GM23338 (cell line): ENCODE measurements at places on chromosomes 11 and 22.
A peak's percentile ranks its signal among the peaks of the same experiment; 100 is the strongest.

DNA sequence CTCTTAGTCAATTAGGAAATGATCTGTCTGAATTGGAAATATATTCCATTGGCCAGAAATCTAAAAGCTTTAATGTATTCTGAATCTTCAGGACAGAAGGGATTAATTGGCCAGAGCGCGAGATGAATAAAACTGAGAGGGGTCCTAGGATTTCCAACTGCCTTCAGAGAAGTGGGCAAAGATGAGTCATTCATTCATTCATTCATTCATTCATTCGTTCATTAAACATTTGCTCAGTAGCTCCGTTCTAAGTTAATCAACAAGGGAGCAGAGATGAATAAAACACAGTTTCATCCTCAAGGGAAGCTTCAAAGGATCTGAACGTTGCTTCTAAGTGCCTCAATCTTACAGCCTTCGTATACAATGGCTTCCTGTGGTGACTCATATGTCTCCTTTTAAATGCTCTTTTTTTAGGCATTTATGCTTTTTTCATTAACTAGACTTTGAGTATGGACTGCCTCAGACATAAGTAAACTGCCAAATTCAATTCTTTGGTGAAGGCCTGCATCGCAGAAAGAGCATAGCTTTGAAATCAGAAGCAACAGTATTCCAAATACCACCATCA, 537.4 kb upstream of the CCDC90B start:
- no peak for DNase-seq

DNA sequence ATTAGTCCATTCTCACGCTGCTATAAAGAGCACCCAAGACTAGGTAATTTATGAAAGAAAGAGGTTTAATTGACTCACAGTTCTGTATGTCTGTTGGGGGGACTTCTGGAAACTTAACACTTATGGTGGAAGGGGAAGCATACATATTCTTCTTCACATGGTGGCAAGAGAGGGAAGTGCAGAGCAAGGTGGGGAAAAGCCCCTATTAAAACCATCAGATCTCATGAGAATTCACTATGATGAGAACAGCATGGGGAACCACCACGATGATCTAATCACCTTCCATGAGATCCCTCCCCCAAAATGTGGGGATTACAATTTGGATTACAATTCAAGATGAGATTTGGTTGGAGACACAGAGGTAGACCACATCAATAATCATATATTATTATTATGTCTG, 25.7 kb downstream of the CEP57 start:
- no peak for DNase-seq

DNA sequence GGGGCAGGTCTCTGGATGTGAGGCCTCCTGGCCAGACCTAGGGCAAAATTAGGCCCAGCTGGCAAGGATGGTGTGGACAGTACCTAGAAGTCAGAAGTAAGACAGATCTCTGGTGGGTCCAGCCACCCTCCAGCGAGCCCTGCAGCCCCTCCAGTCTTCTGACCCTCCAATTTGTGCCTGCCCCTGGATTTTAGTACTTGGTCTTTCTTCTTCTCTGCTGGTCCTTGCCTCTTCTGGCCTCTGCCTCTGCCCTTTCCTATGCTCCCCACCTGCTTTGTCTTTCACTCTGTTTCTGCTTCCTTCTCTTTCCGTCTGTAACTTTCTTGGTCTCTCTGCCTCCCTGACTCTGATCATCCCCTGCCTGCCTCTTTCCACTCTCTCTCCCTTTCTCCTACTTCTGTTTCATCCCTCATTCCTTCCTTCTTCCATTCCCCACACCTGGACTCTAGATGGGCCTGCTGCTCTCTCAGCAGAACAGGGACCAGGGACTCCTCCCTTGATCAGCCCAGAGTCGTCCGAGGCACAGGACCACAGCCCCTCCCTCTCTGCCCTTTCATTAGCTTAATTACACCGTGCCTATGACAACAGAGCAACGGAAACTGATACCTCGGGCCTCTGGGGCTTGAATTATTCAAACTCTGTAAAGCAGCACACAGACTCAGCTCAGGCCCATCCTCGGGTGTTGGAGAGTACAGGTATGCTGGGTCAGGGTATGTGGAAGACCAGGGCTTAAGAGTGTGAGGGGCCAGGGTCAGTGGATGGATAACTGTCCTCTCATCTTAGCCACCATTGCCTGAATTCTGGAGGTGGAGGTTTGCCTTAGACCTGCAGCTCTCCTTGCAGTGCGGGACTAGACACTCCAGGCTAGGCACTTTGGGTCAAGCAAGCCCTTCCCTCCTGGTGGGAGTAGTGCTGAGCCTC, at the start of gene CHRNA10:
TSS of gene CHRNA10 (minus strand) at position 51 of the 921 bp plus-strand sequence. CDS start 72 bp downstream, outside the sequence.
- peak; percentile 32 for DNase-seq

DNA sequence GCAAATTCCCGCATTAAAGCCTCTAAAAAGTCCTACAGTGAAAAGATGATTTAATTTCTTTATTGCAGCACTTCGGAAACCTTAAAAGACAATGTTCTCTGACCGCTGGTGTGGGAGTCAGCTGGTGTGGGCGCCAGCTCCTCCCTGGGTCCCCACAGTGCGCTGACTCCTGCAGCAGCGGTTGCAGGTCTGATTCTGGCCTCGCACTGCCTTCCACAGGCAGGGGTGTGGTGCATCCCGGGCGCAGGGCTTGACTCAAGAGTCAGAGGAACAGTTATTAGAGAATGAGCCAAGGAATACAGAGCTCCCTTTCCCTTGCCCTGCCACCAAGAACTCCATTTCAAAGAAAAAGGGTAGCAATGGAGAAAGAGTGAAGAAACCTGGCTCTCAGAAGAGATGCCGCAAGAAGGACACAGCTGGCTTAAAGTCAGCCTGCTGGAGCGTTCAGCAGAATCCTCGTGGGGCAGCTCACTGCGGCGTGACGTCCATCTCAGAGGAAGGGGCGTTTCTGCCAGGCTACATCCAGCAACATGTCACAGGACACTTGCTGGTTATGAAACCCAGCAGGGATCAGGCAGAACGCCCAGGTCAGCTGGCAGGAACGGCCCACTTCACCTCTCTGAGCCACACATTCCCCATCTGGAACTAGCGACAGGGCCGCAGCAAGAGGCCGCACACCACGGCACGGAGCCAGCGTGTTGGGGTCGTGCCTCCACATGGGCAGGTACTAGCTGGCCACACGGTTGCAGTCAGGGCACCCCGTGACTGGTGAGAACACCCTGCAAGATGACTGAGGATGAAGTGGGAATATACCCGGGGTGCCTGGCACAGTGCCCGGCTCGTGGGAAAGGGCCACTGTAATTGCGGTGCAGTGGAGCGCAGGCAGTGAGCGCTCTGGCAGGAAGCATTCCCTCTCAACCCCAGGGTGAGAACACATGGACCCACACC, 18.1 kb upstream of the EFCAB6 start:
- no peak for DNase-seq

DNA sequence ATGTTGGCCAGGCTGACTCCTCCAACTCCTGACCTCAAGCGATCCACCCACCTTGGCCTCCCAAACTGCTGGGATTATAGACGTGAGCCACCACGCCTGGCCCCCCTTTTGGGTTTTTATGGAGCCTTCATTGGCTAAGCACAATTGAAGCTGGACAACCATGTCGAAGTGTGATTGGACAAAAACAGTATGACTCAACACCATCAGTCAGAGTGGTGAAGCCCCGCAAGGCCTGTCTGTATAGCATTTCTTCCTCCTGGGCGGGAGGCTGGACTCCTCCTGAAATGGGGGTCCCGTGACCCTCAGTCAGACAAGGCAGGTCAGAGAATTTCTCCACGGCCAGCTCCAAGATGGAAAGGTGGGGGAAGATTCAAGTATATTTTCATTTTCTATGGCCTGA, 3.1 kb upstream of the PARVB start:
- DNase-seq = no peak

DNA sequence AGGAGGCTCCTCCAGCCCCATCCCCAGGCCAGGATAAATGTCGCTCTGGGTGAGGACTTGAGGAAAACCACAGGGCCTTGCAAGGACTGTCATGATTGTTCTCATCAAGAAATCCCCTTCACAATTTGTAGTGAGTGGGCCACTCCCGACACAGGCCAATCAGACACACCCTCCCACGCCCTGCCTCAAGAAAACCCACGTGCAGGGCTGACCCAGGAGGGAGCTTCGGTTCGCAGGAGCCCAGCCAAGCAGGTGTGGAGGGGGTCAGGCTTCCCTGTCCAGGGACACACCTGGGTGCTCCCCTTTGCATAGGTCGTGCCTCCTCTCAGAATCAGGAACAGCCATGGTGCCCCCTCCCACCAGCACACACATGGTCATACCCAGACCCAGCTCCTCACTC, 43.2 kb downstream of the SHANK2 start:
- DNase-seq = no peak

DNA sequence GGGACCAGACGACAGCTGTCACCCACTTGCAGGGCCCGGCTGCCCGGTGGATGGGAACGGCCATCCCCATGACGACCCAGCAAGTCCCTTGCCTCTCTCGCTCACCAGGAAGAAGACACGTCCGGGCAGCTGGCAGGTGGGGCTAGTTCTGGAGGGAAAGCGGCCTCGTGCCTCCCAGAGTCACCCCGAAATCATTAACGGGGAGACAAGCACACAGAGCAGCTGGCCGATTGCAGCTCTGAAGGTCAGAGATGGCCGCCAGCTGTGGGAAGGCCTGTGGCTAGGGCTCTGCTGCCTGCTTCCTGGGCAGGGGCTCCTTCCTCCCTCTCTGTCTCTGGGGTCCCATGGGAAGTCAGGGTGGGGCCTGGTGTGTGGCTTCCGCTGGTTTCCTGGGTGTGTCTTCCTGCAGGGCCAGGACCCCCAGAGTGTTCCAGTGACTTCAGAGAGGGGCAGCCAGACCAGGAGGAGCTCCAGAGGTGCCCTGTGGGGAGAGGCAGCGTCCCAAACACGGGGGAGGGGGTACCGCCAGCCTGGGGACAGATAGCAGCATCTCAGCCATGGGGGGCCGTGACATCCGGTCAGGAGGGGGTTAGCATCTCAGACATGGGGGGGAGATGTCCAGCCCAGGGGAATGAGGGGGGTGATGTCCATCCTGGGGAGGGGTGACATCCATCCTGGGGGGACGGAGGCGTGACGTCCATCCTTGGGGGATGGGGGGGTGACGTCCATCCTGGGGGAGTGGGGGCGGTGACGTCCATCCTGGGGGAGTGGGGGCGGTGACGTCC, 114.9 kb downstream of the KCNQ1 start:
- DNase-seq = no peak

DNA sequence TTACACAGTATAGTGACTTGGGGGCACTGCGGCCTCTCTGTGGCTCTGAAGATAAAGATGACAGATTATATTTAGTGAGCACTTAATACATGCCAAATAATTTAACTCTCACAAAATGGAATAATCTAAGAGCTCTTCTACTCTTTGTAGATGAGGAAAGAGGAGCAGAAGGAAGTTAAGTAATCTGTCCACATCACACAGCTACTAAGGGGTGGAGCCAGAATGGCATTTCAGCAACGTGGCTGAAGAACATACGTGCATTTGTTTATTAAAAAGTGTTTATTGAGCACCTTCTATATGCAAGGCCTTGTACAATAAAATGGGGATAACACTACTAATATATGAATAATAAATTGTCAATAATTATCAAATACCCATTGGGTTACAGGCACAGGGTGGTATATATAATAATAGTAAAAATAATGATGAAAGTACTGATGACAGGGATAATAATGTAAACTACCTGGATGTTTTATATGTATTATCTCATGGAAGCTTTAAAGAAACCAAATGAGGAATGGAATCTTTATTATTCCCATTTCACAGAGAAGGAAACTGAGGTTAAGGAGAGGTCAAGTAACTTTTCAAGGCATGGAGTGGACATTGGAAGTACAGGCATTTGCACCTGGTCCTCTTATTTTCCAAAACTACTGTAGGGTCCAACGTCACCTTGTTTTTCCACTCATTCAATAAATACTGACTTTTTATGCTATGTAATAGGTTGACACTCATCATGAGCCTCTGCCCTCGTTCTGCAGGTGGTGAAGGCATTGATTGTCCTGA, 38.0 kb upstream of the IL17RA start:
- no peak for DNase-seq
